ENCODE measurements at places on chromosomes 3 and 15.

GRCh38 chr15:64536244-64536836 is 76.0 kb downstream of the ZNF609 start:
- no peak for DNase-seq

GRCh38 chr3:110562621-110563020 is 509.0 kb upstream of the NECTIN3 start:
- DNase-seq, result no peak

DNA sequence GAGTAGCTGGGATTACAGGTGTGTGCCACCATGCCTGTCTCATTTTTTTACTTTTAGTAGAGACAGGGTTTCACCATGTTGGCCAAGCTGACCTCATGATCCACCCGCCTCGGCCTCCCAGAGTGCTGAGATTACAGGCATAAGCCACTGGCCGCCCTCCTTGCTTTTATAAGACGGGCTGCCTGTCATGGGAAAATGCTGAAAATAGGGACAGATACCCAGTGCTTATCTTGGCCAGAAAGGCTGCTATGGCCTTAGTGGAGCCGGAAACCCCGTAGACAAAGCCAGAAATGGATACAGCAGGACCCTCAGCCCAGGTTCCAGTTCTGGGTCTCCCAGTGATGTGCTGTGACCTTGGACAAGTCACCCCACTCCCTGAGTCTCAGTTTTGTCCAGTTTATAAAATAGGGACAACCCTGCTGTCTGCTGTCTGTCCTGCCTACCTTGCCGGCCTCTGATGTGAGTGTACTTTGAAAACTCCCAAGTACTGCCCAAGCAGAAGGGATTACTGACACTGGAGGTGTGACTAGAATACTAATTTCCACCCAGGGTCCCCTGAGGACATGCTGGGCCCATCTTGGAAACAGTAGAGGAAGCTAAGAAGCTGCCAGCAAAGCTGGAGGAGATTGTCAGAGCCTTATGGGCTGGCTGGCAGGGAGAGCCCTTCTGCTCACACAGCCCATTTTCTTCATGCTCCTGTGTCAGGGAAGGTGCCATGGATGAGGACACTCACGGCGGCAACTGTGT is 59.6 kb downstream of the BDH1 start:
- no peak for DNase-seq

DNA sequence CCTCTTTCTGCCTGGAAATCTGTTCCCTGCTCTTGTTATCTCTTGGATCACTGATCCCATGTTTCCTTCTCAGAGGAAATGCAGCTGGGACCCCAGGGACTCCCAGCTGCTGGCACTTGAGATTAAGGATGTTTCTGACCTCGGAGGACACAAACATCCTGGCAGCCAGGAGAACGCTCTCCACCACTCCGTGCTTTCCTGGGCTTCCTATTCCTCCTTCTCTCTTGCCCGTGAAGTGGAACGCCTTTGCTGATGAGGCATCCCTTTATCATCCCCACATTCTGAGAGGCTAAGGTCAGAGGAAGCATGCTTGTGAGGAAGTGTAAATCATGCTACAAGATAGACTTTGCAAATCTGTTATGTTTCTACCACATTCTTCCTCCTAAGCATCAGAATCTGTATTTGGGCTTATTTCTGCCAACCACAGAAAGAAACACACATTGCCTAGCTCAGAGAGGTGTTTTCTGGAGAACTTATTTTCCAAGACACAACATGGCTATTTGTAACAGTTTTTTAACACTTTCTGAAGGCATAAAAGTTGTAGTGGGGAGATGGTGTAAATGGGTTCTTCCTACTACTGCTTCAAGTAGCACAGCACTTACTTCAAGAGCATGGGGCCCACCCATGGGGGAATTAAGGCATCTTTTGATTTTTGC is 25.6 kb upstream of the LDHAL6B start:
- no peak for DNase-seq

- DNase-seq, result peak; percentile 70
Observed at GRCh38 chr3:171459942-171460724, at the start of gene TNIK. TSS of gene TNIK (minus strand) at chr3:171460405. CDS start at chr3:171460063, 342 bp downstream.

DNA sequence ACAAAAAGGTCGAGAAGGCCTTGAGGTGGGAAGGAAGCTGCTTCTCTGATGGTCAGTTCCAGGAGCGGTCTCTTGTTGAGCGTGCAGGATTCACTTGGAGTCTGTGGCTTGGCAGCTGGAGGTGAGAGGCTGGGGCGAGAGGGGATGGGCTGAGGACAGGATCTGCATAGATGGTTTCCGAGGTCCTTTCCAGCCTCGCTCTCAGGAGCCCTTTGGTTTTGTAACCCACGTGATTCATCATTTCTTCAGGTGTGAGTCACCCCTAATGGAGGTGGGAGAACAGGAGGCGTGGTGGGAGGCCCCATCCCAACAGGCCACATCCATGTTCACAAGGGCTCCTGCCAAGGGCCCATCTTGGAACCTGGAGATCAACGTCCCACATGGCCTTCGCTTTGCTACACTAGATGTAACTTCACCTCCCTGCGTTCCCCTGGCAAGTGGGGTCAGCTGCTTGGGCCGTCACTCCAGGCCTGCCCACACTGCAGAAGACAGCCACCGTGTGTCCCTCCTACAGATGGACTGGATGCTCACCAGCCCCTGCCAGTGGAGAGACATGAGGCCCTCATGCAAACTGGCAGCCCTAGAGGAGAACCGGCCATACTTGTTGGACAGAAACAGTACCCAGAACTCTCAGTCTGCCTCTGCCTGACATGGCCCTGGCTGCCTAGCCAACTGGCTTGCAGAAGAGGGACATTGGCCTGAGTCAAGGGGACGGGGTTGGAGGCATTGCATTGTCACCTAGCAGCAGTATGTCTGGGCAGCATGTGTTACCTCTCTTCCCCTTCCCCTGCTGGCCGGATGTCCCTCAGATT is 1.6 kb upstream of the PCSK6 start:
- DNase-seq, result no peak

- DNase-seq, result no peak
Observed at GRCh38 chr15:99472416-99473145, 93.2 kb upstream of the MEF2A start.

- DNase-seq, result no peak
Observed at GRCh38 chr3:17195856-17196604, 311.3 kb downstream of the PLCL2 start.

GRCh38 chr15:29921130-29921601 is 98.9 kb upstream of the TJP1 start:
- DNase-seq, result no peak

DNA sequence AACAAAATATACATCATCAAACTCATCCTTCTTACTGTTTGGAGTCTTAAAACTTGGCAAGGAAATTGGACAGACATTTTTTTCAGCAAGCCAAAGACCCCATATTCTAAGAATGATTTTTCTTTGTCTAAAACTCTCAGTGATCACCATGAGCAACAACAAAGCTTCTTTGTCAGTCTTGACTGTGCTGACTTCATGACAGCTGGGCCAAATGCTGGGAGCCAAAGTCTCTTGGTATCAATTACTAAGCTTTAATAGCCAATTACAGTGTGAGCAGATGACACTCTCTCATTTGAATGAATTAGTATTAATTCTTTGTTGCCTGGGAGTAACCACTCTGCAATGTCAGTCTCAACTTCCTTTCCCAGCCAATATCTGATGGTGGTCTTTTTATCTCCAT is 48.1 kb upstream of the GK5 start:
- DNase-seq, result no peak

DNA sequence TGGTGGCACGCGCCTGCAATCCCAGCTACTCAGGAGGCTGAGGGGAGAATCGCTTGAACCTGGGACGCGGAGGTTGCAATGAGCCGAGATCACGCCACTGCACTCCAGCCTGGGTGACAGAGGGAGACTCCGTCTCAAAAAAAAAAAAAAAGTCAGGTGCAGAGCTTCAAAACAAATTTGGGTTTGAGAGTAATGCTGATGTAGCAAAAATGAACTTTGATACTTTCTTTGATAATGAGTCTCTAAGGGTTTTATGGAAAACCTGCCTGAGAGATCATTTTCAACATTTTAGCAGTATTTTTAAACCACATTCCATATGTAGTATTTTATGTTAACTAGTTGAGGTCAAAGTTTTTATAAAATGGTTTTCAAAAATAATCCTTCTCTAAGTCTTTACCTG is 14.5 kb downstream of the EIF5A2 start:
- DNase-seq, result no peak

- DNase-seq, result no peak
Observed at GRCh38 chr15:25849157-25849921, 13.8 kb downstream of the ATP10A start.

GRCh38 chr3:130569461-130570365 is 52.7 kb downstream of the COL6A6 start:
- DNase-seq, result no peak

DNA sequence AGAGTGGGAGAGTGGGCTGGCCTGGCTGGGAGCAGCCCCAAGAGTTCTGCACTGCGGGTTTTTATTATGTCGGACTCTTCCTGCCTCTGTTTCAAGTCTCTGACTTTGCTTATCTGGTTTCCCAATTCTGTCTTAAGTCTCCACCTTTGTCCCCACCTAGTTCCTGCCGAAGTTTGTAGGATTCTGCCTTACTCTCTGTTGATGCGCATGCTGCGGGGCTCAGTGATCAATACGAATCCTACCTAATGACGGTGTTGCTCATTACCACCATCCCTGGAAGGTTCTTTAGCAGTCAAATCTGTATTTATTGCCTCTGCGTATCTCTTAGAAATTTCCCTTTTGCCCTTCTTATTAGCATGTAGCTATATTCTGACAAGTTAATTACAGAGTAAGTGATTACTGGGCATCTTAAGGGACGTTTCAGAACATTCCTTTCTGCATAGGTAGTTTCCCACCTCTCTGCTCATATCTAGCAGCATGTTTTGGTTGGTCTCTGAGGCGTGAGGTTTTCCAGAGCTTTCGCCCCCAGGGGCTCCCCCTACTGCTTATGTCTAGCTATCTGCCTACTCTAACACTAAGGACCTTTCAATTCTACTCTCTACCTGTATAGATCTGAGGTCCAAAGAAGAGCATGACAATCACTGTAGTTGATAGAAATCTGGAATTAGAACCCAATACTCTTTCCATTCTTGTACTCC is 236.0 kb upstream of the EIF1B start:
- DNase-seq, result no peak

GRCh38 chr3:190120269-190121060 is at the start of gene P3H2:
TSS of gene P3H2 (minus strand) at chr3:190120897. CDS start at chr3:190120731, 166 bp downstream.
- DNase-seq, result peak; percentile 51

DNA sequence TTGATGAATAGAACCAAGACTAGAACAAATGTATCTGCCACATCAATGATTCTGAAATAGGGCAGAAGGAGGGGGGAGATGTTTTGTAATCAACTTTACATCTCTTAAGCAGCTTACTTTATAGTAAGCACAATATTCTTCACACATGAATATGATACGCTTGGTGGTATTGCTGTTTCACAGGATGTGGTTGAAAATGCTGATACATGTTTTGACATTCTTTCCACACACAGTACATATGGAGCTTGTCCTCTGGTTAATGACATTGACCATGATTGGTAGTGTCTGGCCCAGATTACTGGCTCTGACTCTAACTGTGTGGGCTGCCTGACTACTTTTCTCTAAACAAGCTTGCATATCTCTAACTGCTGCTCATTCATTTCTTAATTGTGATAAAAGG is 168.9 kb downstream of the KLHL25 start:
- DNase-seq, result no peak

- DNase-seq, result no peak
Observed at GRCh38 chr3:29764041-29764440, 483.2 kb downstream of the RBMS3 start.

- DNase-seq, result no peak
Observed at GRCh38 chr3:136437043-136437442, 186.9 kb downstream of the PCCB start.

GRCh38 chr3:142501004-142501926 is 53.4 kb upstream of the XRN1 start:
- no peak for DNase-seq

- no peak for DNase-seq
Observed at GRCh38 chr3:195168009-195168762, 102.8 kb downstream of the XXYLT1 start.

DNA sequence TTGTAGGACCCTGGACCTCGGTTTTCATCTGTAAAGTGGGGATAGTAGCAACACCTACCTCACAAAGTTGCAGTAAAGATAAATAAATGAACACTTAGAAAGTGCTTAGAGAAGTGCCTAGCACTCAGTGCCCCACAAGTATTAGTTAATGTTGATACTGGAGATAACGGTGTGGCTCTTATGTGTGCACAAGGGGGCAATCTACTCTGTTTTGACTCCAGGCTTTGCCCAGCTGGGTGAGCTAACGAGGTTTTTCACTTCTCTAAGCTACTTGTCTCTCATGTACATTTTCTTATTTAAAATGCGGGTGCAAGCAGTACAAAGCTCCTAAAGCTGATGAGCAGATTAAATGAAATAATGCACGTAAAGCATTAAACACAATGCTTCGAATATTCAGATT is 193.5 kb upstream of the ICE2 start:
- no peak for DNase-seq

- DNase-seq, result no peak
Observed at GRCh38 chr3:124654470-124654845, 75.8 kb upstream of the UMPS start.

DNA sequence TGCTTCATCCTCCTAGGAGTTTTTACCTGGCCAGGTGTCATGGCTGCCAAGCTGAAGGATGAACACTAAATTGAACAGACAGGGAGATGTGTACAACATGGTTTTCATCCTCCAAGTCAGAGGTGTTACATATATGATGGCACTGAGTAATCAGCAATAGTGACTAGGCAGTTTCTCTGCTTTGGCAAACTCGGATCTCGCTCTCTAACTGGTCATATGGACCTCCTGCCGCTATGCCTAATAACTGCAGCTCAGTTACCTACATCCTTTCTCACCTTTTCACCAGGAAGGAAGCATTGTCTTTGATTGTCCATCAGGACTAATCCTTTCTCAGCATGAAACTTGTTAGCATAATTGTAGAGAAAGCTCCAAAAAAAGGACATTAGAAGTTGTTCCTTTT is 175.9 kb upstream of the PLSCR5 start:
- DNase-seq, result no peak

- no peak for DNase-seq
Observed at GRCh38 chr3:152051501-152052404, 178.3 kb downstream of the SUCNR1 start.

- no peak for DNase-seq
Observed at GRCh38 chr3:125381314-125381713, 6.2 kb upstream of the ZNF148 start.

DNA sequence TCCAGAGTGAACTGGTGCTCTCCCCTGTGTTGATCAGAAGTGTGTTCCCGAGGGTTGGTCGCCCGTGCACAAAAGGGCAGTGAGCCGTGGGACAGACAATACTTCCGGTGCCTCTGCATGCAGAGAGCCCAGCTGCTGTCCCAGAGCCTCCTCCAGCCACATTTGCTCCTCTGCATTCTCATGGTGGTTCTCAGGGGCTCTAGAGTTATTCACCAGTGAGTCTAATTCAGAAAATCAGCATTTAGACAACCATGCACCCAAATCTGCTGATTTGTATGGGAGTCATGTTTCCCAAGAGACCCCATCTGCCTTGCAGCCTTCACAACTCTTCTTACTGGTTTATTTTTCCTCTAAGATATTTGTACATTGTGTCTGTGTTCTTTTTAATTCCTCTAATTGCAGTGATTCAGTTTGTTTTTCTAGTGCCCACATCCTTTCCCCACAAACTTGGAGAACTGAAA is 107.0 kb upstream of the SPRED1 start:
- DNase-seq, result no peak

- DNase-seq, result no peak
Observed at GRCh38 chr3:141928631-141929270, 52.3 kb downstream of the ATP1B3 start.

GRCh38 chr3:145188079-145188770 is 972.8 kb downstream of the PLOD2 start:
- no peak for DNase-seq

Data from DMS79 treated with DMSO at 0.1 percent for 48 hours (cell line).